ENCODE measurements at places on chromosomes 3 and 15.
A peak's percentile ranks its signal among the peaks of the same experiment; 100 is the strongest.

DNA sequence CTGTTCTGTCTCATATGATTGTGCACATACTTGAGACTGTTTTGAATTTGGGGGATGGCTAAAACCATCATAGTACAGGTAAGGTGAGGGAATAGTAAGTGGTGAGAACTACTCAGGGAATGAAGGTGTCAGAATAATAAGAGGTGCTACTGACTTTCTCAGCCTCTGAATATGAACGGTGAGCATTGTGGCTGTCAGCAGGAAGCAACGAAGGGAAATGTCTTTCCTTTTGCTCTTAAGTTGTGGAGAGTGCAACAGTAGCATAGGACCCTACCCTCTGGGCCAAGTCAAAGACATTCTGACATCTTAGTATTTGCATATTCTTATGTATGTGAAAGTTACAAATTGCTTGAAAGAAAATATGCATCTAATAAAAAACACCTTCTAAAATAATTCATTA is 5.1 kb downstream of the CCR5 start:
- DNase-seq = no peak

GRCh38 chr3:190716211-190716610 is 146.3 kb downstream of the GMNC start:
- DNase-seq = no peak

- no peak for DNase-seq
These were observed 54.8 kb downstream of the UBP1 start for GRCh38 chr3:33385423-33385822.

GRCh38 chr3:82137050-82137449 is 375.6 kb upstream of the GBE1 start:
- DNase-seq = no peak

GRCh38 chr3:71586810-71587242 is 3.3 kb upstream of the FOXP1 start:
- no peak for DNase-seq

- peak; percentile 87 for DNase-seq
These were observed 198.0 kb upstream of the PFN2 start for GRCh38 chr3:150168698-150169097.

- DNase-seq = no peak
These were observed 7.5 kb downstream of the ARHGAP31 start for GRCh38 chr3:119301662-119302061.

DNA sequence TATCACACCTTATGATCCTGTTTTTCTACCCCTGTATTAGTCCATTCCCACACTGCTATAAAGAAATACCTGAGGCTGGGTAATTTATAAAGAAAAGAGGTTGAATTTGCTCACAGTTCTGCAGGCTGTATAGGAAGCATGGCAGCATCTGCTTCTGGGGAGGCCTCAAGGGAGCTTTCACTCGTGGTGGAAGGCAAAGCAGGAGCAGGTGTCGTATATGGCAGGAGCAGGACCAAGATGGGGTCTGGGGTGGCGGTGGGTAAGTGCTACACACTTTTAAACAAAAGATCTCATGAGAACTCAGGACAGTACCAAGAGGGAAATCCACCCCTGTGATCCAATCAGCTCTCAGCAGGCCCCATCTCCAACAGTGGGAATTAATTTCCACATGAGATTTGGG is 15.4 kb upstream of the SCAP start:
- no peak for DNase-seq

GRCh38 chr3:8656240-8656639 is 11.6 kb upstream of the SSUH2 start:
- no peak for DNase-seq

DNA sequence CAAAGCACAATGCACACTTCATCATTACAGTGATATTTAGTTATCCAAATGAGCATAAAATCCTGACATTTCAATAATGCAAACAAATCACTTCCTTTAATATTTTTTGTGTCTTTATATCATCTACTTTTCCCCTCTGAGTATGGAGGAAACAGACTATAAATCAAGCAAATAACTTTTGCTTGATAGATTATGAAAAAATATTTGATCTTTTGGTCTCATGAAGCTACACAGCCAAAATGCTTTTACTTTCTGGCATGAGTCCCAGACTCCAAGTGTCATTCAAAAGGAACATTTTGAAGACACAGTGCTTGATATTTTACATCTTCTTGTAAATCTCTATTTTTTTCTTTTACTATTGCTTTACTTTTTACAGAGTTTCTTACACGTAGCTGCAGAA is 215.3 kb upstream of the ROBO1 start:
- no peak for DNase-seq

All from NCI-H446 (cell line).